Stimulated activated CD8-positive, alpha-beta memory T cell treated with anti-CD3 and anti-CD28 coated beads, Interleukin-4, amount 100 ng/mL, for 4 hours (primary cell): ENCODE measurements at places on chromosomes 11 and 22.

GRCh38 chr11:69831985-69832384 lies 12.8 kb upstream of the FGF3 start:
- no peak for DNase-seq

- no peak for DNase-seq
Observed at GRCh38 chr11:62143727-62144126, 19.9 kb downstream of the INCENP start.

DNA sequence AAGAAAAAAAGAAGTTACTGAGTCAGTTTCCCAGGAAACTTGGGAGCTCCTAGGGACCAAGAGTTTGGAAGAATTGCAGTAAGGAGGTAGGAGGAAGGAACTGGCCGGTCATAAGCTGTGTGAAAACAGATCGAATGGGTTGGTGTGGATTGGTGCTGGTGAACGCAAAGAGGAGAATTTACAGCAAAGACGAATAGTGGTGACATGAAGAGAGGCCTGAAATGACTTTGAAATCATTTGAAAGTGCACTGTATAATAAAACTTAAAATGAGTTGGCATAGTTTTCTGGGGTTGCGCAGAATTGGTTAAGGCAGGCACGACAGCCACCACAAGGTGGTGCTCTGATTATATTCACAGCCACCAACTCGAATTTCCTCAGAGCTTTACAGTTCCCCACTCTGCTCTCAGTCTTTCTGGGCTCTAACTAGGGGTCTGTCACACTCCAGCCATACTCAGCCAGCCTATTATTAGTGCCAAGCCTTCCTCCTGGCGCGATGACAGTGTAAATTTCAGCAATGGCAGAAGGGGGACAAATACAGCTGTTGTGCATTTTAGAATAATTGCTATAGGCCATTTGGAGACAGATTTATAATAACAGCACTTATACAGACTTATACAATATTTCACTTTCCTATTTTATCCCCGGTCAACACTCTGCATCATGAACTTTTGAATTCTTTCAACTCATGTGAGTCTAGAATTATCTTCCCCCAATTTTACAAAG lies 8.3 kb upstream of the HTR3B start:
- no peak for DNase-seq

GRCh38 chr11:2837096-2837601 lies 48.4 kb downstream of the CDKN1C start:
- DNase-seq, result no peak

- no peak for DNase-seq
Observed at GRCh38 chr22:20904008-20904979, 12.9 kb upstream of the CRKL start.

GRCh38 chr11:15119352-15119751 lies 4.6 kb downstream of the INSC start:
- no peak for DNase-seq

DNA sequence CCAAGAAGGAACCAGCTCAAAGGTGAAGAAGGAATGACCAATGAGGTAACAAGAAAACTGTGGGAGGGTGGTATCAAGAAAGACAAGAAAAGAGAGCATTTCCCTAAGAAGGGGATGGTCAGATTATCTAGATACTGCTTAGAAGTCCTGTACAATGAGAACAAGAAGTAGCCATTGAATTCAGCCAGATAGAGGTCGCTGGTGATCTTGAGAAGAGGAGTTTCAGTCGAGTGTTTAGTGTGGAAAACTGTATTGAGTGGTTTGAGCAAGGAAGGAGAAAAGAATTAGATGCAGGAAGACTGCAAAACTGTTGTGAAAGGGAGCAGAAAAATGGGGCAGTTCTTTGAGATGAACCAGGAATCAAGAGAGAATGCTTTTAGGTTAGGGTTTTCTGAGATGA lies 74.6 kb upstream of the FAT3 start:
- no peak for DNase-seq

DNA sequence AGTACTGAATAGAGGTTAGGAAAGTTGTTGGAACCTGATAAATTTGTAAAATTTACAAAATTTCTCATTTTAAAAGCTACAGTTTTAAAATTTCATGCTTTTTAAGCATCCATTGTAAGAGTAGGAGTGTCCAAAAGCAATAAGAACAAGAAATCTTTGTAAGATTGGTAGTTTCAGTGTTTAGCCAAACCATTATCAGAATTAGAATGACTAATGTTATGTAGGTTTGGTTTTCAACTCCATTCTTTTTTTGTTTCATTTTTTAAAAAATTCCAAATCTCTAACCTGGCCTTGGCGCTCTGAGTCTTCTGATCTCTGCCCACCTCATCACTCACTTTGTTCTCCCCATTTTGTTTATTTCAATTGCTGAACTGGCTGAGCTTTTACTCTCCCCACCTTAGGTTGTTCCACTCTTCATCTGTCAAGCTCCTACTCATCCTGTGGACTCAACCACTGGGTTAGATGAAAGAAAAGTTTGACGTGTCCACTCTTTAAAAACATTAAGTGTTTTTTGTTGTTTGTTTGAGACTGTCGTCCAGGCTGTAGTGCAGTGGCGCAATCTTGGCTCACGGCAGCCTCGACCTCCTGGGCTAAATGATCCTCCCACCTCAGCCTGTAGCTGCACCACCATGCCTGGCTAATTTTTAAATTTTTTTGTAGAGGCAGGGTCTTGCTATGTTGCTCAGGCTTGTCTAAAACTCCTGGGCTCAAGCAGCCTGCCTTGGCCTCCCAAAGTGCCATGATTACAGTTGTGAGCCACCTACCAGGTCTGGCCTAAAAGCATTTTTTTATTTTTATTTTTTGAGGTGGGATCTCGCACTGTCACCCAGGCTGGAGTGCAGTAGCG lies 14.0 kb downstream of the EP300 start:
- DNase-seq, result no peak

DNA sequence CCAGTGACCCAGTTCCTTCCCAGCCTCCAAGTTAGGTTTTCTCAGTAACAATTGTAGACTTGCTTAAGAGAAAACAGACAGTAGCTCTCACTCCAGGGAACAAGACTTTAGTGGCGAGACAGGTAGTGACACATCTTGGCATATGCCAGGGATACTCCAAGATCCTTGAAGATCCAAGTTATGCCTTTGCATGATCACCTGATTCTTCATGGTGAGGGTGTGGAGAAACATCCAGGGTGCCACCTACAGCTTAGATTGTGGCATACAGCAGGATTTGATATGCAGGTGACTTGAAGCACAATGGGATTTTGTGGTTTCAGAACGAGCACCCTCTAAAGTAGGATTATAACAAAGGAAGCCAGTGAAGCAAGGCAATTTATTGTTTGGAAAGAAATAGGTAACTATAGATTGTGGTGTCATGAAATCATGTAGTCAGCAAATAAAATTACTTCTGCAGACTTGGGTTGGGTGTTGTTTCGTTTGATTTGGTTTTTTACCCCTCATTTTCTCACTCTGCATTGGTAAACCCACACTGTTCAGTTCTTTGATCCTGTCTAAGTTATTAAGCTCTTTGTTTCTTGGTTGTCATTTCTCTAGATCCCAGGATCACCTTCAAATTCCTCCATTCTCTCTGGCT lies 9.2 kb downstream of the POU2AF3 start:
- no peak for DNase-seq

DNA sequence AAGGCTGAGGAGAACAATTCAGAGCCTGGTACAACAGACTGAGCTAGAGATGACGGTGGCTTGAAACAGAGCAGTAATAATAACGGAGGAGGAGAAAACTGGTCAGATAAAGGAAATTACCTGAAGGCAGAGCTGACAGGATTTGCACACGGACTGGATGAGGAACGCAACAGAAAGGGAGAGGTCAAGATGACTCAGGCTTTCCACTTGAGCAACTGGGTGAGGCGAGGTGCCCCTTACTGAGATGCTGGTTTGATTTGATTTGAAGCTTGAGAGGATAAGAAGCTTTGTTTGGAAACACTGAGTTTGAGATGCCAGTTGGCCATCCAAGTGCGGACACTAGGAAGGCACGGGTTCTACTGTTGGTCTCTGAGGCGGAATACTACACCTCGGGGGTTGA lies 35.4 kb upstream of the NRIP3 start:
- no peak for DNase-seq

DNA sequence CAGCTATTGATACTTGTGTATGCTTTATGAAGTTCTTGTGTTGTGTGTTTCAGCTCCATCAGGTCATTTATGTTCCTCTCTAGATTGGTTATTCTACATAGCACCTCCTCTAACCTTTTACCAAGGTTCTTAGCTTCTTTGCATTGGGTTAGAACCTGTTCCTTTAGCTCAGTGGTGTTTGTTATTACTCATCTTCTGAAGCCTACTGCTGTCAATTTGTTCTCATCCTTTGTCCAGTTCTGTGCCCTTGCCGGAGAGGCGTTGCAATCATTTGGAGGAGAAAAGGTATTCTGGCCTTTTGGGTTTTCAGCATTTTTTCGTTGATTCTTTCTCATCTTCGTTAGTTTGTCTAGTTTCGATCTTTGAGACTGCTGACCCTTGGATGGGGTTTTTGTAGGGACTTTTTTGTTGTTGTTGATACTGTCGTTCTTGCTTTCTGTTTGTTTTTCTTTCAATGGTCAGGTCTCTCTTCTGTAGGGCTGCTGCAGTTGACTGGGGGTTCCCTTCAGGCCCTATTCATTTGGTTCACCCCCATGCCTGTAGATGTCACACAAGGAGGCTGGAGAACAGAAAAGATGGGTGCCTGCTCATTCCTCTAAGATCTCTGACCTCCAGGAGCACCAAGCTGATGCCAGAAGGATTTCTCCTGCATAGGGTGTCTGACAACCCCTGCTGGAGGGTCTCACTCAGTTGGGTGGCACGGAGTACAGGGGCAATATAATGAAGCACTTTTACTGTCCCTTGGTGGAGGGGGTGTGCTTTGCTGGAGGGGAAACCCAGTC lies 35.9 kb upstream of the MUC15 start:
- DNase-seq, result no peak

DNA sequence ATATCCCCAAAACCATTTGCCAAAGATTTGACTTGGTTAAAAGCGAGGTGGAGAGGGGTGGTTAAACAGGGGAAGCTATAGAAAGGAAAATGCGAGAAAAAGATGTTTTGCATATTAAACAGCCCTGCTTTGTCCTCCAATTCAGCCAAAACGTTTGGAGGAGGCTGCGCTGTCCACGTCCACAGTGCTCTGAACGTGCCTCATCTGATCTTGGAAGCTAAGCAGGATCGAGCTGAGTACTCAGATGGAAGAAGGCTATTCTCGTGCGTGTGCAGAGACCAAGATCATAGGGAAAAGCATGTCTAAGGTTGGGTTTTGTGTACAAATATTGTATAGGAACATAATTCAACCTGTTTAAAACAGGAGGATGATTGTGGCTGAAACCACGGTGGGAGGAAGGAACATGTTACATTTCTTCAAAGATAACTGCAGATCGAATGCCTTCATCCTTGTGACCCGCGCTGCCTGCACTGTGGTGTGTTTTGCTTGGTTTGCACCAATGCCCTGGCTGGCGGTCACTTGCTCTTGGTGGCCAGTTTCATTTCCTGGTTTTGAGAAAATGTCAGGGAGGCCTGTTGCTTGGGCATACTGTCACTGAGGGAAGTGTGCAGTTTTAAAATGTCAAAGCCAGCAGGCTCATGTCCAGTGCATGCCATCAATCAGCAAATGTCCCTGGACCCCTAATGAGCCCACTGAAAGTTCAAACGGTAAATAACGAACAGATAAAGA lies 40.4 kb downstream of the FLI1 start:
- no peak for DNase-seq

DNA sequence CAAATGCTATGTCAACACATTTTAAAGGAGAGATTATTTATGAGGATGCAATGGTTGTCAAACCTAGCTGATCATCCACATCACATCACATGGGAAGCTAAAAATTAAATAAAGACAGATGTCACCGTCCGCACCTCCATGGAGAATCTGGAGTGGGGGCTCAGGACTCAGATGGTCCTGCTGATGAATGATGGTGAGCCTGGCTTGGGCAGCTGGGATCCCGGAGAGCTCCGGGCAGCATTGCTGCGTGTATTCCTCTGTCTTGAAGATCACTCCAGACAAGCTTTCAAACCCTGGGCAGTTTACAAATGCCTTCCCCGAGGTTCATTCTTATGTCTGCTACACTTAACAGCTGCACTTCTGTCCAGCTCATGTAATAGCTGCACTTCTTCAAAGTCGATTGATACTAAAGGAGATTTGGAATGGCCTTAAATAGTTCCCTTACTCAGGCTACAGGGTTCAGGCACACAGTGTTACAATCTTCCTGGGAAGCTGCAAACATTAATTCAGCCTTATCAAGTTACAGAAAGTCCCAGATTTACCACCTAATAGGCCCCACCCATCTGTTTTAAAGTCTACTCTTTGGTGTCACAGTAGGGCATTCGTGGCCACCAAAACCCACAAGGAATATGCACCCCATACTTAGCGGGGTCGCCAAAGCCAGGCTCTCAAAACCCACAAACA lies 34.7 kb upstream of the CSNK2A3 start:
- no peak for DNase-seq

- no peak for DNase-seq
Observed at GRCh38 chr11:57645689-57646085, 4.0 kb downstream of the YPEL4 start.

- no peak for DNase-seq
Observed at GRCh38 chr11:124736736-124737135, 3.0 kb upstream of the NRGN start.

DNA sequence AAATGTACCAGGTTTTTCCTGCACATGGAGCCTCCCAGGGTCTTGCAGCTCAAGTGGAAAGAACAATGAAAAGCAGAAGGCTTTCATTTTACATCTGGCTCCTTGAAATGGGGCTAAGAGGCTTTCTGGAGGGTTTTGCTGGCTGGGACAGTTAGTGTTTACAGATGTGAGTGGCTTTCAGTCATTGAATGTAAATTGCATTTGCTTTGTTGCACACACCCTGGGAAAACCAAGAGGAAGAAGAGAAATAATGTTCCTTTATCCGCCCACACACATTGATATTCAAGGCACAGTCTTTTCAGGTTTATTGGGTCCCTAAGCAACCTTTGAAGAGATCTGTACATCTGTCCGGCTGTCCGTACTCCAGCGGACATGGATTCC lies 144.5 kb downstream of the SPON1 start:
- no peak for DNase-seq

DNA sequence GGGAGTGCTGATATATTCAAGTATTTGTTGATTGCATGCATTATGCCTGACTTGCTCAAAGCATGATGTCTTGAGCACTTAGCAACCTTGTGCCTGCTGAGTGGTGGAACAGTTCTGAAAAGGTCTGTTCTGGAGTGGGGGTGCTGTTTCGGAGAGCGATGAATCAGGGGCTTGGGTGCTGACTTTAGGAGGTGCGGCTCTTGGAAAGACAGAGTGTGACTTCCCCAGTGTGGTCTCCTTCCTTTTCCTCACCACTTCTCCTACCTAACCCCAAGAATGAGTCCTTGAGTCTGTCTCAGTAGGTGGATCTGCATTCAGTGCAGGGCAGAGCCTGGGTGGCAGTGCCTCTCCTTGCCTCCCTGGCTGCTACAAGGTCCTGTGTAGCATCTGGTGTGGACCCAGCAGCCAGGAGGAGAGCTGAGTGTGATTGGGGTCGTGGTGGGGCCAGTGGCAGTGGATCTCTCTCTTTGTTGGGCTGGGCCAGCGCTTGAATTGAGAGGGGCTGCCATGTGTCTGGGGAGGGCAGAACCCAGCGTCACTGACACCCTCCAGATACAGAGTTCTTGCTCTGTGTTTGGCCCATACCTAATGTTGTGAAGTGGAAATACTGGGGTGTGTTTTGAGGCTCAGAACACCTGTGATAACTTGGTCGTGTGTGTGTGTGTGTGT lies 35.9 kb downstream of the ST3GAL4 start:
- DNase-seq, result no peak
